ENCODE measurements at places on chromosomes 1 and 21. TPM values are rescaled to one million over a fixed set of nuclear protein-coding genes. Genes with fewer than 3 reads are reported as not detected.

The SPRR2G gene
- not detected for total RNA-seq

The UBXN10 gene
- total RNA-seq: under 0.01 TPM

The CELA2B gene
- not detected for total RNA-seq

The IFNAR2 gene
- total RNA-seq: 5.8 TPM

The MAP3K6 gene
- total RNA-seq: 22.5 TPM

The AMY1A gene
- total RNA-seq: not detected

The NT5C1A gene
- not detected for total RNA-seq

The HHIPL2 gene
- 0.58 TPM for total RNA-seq

The CAMK1G gene
- total RNA-seq: 2.2 TPM

The DNASE2B gene
- not detected for total RNA-seq

The GJC2 gene
- total RNA-seq: 14.8 TPM

The SLC19A2 gene
- total RNA-seq: 8.9 TPM

The BMP8B gene
- total RNA-seq: not detected

The LMX1A gene
- total RNA-seq: not detected

The AIDA gene
- 93.8 TPM for total RNA-seq

The PLA2G2F gene
- not detected for total RNA-seq

The TMEM82 gene
- total RNA-seq: not detected

The HSD3B1 gene
- total RNA-seq: not detected
